Suppressor macrophage treated with lipopolysaccharide for 4 hours (primary cell): ENCODE measurements at places on chromosomes 3 and 15.
A peak's percentile ranks its signal among the peaks of the same experiment; 100 is the strongest.

GRCh38 chr15:79450648-79451047 lies 18.5 kb downstream of the MINAR1 start:
- no peak for DNase-seq

GRCh38 chr3:186985661-186986364 lies 55.5 kb downstream of the ST6GAL1 start:
- peak; percentile 85 for DNase-seq

DNA sequence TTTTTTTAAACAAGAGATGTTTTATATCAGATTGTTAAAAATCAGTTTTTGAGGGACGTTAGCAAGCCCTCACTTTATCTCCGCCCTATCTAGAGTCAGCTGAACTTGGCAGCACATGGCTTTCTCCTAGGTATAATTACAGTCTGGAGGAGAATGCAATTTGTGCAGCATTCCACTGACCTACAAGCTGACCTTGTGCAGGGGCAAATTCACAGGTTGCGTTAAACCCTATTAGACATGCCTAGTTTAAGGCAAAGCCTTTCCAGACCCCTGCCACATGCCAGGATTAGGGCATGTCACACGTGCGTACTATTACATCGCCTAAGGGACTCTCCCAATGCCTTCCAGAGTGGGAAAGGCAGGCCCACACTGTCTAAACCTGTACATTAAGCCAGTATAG lies 224.0 kb downstream of the GREM1 start:
- DNase-seq, result no peak

- DNase-seq, result no peak
Measured at GRCh38 chr3:135905058-135905724, 60.3 kb upstream of the PPP2R3A start.

- DNase-seq, result no peak
Measured at GRCh38 chr3:10090179-10090578, 17.9 kb downstream of the FANCD2OS start.

GRCh38 chr3:107516475-107516874 lies 6.3 kb upstream of the BBX start:
- DNase-seq, result no peak

- no peak for DNase-seq
Measured at GRCh38 chr3:192918275-192918588, 576 bp upstream of the MB21D2 start.

- DNase-seq, result no peak
Measured at GRCh38 chr3:55246033-55246432, 241.1 kb downstream of the WNT5A start.

GRCh38 chr15:48748535-48748934 lies 62.3 kb downstream of the CEP152 start:
- DNase-seq, result no peak

GRCh38 chr3:3589715-3590130 lies 209.5 kb upstream of the LRRN1 start:
- no peak for DNase-seq

DNA sequence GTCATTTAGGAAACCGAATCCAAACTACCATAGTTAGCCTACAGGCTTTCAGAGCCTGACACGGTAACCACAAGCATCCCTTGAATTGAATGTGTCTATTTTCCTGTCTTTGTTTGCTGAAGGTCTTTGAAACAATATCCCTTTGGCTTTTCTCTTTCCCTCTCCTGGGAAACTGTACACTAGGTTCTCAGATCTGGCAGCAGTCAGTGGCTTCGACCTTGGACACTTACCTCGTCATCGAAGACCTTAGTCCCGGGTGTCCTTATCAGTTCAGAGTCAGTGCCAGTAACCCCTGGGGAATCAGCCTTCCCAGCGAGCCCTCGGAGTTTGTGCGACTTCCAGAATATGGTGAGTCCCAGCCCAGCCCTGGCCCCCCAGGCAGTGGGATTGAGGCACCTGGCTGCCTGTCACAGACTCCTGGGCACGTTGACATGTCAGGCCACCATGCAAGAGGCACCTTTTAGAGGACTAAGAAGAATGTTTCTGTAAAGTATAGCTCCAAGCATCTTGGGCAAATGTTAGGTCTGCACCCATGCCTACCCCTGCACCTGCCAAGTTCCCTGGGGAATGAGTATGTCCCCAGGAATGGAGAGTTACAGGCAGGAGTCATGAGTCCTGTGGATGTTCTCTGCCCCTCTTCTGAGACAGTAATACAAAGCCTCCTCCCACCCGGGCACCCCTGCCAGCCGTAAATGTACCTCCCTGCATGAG lies 30.4 kb upstream of the UMPS start:
- no peak for DNase-seq

- DNase-seq, result no peak
Measured at GRCh38 chr3:118607915-118608820, 426.5 kb downstream of the IGSF11 start.

DNA sequence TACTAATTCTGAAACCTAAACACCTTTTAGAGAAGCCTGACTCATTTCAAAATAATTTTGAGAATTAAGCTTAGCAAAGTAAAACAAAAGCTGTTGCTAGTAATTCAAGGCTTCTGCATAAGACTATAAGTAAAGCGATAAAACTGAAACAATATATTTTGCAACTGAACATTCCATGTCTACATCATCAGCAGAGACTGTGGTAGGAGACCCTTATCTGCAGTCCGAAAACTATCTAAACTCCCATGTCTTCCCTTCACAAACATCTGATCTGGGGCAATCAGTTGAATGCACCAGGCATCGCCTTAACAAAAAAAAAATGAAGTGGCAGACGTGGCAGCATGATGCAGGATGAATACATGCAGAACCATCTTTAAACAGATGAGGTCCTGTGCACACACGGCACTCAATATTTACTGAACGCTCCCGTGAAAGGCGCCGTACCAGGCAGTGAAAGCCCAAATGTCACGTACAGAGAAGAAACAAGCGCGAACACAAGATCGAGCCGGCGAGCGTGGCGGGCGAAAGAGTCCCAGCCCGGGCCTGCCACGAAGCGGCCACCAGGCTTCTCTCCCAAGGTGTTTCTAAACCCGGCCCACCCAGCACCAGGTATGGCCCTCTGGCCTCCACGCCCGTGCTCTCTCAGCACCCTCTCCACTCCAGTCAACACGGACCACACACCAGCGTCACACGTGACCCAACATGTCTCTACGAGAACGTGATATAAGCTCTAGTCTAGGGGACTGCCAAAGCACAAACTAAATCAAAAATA lies 63.0 kb downstream of the CHSY1 start:
- DNase-seq, result no peak

GRCh38 chr3:19866751-19867347 lies 67.2 kb downstream of the EFHB start:
- peak; percentile 63 for DNase-seq

DNA sequence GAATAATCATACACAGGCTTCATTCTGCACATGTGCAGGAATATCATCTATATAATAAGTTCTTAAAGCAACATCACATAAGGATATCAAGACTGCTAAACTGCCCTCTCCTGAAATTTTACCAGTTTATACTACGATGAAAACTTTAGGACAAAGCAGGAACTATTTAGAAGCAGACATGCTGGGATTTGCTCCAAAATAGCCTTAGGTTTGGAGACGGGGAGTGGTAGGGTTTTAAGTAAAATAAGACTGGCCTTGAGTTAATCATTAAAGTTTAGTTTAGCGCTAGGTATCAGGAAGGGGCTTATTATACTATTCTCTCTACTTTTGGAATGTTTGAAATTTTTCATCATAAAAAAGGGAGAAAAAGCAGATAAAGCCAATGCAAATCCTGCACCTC lies 115.8 kb downstream of the SRGAP3 start:
- DNase-seq, result no peak

GRCh38 chr3:192577811-192578210 lies 149.5 kb downstream of the FGF12 start:
- no peak for DNase-seq

DNA sequence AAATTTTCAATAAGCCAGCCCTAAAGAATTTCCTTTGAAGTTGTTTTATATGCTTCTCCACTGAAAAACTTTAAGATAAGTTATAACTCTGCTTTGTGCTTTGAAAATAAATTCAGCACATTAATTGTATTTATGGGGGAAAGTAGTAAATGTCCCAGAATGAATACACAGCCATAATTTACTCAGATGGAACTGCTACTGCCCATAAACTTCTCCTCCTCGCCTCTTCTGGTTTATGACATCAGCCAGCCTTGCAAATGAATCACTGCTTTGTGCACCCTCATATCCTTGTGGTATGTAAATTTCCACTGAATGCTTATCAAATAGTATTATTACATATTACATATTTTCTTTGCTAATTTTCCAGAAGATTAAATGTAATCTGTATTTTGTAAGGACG lies 302.0 kb downstream of the DIPK2A start:
- DNase-seq, result peak; percentile 30

GRCh38 chr15:82047453-82048400 lies 1.9 kb upstream of the MEX3B start:
- DNase-seq, result peak; percentile 3

- DNase-seq, result no peak
Measured at GRCh38 chr15:79406210-79406609, 25.9 kb upstream of the MINAR1 start.

DNA sequence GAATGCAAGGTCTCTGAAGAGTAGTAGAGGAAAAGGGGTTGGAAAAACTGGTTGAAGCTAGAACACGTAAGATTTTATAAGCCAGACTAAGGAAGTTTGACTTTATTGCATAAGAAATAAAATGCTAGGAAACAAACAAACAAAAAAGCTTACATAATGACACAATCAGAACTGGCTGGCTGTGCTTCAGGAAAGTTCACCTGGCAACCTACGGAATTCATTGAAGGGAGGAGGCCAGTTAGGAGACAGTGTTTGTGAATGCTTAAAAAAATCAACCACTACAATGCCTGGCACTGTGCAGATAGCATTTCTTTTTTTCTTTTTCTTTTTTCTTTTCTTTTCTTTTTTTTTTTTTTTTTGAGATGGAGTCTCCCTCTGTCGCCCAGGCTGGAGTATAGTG lies 1.9 kb upstream of the ICE2 start:
- no peak for DNase-seq

- DNase-seq, result no peak
Measured at GRCh38 chr3:70149714-70150400, 150.3 kb downstream of the SAMMSON start.

- DNase-seq, result no peak
Measured at GRCh38 chr15:91282486-91282885, 182.4 kb downstream of the SV2B start.

- DNase-seq, result no peak
Measured at GRCh38 chr15:68034719-68035293, 19.3 kb upstream of the PIAS1 start.

GRCh38 chr3:125148836-125149235 lies 63.7 kb downstream of the SLC12A8 start:
- no peak for DNase-seq

DNA sequence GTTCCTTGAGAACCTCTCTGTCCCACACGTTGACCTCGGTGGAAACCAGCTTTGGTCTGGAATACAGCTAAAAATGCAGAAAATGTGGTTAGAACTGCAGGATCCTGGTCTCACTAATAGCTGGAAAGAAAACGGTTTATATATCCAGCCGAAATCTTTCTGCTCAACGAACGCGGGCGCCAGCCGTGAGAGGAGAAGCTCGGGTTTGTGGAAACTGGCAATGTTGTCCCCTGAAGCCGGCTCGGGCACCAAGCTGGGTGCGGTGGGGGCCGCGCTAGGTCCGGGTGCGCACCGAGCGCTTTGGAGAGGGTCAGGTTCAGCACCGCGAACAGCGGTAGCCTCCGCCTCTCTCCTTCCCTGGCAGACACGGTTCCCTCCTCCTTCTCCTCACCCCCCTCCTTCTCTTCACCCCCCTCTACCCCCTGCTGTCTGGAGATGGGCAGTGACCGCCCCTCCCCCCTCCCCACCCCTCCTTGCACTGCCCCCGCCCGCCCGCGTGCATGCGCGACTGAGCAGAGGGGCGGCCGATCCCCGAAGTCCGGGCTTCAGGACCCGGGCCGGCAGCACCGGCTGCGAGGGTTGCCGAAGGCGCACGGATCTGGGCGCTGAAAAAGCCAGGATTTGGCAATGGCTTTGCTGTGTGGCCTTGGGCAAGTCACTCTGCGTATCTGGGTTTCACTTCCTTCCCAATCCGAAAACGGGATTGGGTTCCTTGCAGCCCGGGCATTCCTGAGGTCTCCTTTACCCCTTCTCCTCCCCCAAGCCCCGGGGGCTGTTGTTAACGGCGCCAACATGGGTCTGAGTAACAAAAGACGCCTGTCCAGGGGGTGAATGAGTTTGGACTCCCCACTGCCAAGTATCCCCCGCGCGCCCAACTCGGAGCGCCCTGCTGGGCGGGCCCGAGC lies at the start of gene SKOR1:
TSS of gene SKOR1 (plus strand) at position 534 of the 905 bp plus-strand sequence. CDS start at position 628, 94 bp downstream.
- DNase-seq, result peak; percentile 82

- no peak for DNase-seq
Measured at GRCh38 chr3:128665362-128666021, 14.9 kb upstream of the RPN1 start.

GRCh38 chr3:187750006-187750512 lies 4.8 kb upstream of the BCL6 start:
- peak; percentile 53 for DNase-seq
